Karpas-422 (cell line): ENCODE measurements at places on chromosomes 3 and 15.

GRCh38 chr3:4740397-4741105 lies 238.7 kb upstream of the BHLHE40 start:
- no peak for DNase-seq

- peak; percentile 71 for DNase-seq
These were observed 53.5 kb upstream of the LCTL start for GRCh38 chr15:66619152-66619903.

DNA sequence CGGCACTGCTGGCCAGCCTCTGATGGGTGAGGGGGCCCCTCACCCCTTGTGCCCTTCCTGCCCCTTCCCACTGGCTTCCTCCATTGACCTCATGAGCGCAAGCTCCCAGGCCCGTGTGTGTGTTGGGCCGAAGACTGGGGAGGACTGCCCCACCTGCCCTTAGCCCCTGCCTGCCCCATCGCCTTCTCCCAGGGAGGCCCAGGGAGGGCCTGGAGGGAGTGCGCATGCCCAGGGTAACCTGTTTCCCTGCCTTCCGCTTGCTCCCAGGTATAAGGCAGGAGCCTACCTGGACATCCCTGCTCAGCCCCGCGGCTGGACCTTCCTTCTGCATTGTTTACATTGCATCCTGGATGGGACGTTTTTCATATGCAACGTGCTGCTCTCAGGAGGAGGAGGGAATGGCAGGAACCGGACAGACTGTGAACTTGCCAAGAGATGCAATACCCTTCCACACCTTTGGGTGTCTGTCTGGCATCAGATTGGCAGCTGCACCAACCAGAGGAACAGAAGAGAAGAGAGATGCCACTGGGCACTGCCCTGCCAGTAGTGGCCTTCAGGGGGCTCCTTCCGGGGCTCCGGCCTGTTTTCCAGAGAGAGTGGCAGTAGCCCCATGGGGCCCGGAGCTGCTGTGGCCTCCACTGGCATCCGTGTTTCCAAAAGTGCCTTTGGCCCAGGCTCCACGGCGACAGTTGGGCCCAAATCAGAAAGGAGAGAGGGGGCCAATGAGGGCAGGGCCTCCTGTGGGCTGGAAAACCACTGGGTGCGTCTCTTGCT lies 8.8 kb downstream of the DLL4 start:
- peak; percentile 64 for DNase-seq

GRCh38 chr3:107797586-107797985 lies 274.8 kb downstream of the BBX start:
- no peak for DNase-seq

- DNase-seq = peak; percentile 91
These were observed 3.7 kb upstream of the MYL3 start for GRCh38 chr3:46866720-46867549.

DNA sequence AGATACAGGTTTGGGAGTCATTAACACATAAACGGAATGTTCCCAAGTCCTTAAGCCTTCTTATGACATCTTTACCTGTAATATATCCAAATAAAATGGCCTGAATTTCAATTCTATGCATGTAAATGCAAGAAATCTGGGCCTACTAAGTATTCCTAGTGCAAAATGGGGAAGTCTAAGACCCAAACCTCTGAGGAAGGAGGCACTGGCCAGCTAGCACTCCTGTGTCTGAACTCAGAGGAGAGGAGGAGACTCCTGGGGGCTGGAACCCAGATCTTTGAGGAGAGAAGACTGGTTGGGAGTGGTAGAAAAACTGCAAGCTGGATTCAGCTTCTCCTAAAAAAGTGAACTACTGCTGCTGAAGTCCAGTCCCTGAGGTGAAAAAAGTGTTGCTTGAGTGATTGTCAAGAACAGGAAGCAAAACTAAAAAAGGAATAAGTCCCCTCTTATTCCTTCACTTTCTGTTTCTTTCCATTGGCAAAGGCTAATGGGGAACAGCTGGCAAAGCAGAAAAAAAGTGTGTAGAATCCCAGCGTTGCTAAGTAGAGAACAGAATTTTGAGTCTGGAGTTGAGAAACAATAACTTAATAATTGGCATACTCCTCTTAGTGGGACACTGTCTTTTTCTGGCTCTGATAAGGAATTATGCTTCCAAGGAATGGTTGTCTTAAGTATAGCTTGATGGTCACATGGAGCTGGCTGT lies 54.8 kb upstream of the ATP2C1 start:
- DNase-seq = no peak

DNA sequence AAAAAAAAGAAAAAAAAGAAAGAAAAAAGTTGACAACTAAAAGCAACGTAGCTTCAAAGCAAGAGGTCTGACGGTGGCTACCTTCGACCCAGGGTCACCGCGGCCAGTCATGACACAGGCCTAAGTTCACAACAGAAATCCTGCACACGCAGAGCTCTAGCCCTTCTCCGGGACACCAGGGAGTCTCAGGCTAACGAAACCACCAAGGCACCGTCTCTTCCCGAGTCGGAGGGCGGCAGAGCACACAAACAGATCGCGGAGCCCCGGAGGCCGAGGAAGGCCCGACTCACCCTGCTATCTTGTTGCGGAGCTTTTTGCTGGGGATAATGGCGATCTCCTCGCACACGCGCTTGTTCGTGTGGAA lies 584 bp downstream of the RPS17 start:
- DNase-seq = peak; percentile 59

DNA sequence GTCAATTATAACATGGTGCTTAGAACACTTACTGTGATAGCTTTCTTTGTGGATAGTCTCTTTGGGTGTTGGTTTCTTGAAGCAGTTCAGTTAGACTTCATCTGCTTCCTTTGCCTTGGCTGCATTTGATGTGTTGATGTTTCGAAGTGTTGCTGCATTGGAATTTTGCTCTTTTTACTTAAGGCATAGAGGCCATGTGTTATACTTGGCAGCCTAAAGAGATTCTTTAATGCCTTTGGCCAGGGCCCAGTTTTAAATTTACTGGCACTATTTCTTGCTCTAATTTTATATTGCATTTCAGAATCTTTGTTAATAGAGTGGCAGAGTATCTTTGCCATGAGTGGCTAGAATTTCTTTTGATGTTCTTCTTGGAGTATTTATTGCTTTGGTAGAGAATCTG lies 21.2 kb downstream of the NR1D2 start:
- no peak for DNase-seq

GRCh38 chr3:170441412-170441811 lies 22.7 kb downstream of the CLDN11 start:
- no peak for DNase-seq

GRCh38 chr3:119570229-119570628 lies 9.1 kb upstream of the ADPRH start:
- DNase-seq = no peak

DNA sequence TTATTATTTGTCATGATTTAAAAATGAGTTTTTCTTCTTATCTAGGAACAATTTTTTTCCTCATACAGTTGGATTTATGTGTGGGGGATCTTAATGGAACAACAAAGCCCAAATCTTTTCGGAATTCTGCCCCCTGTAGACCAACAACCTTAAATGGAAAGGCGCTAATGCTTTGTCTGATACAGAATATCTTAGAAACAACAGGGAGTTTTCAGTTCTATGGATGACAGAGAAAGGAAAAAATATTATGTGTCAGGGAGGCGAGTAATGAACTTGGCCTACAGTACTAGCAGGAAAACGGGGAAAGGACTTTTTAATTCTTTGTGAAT lies 592 bp downstream of the MOBP start:
- DNase-seq = no peak

- peak; percentile 92 for DNase-seq
These were observed at the start of gene MYRIP for GRCh38 chr3:39809181-39809994. TSS of gene MYRIP (plus strand) at chr3:39809609. CDS start at chr3:39900817, 91,208 bp downstream.

DNA sequence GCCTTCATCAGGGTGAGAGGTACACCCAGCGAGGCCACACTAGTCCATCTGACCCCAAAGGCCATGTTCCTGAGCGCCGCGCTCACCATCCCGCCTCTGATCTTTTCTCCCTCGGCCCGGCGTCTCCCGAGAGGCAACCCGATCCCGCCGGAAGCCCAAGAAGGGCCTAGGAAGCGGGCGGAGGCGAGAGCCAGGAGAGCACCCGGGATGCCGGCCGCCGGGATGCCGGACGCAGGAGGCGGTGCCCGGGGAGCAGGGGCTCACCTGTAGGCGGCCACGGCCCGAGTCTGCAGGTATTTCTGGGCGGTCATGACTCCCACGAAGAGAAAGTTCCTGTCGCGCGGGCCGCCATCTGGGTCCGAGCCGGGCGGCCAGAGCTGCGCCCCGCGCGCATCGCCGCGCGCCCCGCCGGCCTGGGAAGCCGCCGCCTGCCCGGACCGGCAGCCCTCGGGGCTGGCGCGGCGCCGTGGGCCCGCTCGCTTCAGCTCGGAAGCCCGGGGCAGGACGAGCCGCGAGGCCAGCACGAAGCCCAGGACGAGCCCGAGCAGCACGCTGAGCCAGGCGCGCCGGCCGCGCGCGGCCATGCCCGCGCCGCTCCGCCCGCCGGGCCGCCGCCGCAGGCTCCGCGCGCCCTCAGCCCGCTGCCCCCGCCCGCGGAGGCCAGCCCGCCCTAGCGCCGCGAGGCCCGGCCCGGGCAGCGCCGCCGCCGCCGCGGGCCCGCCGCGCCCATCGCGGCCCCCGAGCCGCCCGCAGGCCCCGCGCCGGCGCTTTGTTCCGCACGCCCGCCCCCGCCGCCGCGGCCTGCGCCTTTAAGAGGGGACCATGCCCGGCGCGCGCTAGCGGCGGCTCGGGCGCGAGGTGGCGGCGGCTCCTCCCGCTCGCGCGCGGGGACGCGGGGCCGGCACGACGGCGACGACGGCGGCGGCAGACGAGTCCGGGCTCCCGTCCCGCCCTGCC lies 697 bp downstream of the CHSY1 start:
- DNase-seq = no peak

- peak; percentile 58 for DNase-seq
These were observed 5.4 kb downstream of the UBE2E1 start for GRCh38 chr3:23811185-23811527.

DNA sequence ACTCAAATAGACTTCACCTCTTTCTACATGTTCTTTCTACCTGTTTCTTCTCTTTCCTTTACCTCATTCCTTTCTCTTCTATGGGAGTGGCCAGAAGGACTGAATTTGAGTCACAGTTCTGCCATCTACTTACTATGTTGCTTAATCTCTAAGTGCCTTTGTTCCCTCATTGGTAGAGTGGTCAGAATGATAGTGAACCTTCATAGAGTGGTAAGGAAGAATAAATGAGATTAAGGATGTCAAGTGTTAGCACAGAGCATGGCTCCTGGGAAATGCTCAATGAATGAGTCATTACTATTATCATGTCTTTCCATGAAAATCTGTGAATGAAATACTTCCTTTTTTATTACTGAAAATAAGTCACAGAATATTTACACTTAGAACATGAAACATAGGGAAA lies 17.5 kb downstream of the TMEM207 start:
- no peak for DNase-seq

DNA sequence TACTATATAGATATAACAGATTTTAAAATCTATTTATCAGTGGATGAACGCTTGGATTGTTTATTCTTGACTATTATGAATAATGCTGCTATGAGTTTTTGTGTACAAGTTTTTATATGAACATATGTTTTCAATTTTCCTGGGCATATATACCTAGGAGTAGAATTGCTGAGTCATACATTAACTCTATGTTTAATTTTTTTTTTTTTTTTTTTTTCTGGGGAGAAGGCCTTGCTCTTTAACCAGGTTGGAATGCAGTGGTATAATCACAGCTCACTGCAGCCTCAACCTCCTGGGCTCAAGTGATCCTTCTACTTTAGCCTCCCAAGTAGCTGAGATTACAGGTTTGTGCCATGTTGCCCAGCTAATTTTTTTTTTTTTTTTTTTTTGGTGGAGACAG lies 9.1 kb downstream of the CIDEC start:
- no peak for DNase-seq

GRCh38 chr15:77013776-77014131 lies 18.8 kb downstream of the PSTPIP1 start:
- DNase-seq = peak; percentile 72

DNA sequence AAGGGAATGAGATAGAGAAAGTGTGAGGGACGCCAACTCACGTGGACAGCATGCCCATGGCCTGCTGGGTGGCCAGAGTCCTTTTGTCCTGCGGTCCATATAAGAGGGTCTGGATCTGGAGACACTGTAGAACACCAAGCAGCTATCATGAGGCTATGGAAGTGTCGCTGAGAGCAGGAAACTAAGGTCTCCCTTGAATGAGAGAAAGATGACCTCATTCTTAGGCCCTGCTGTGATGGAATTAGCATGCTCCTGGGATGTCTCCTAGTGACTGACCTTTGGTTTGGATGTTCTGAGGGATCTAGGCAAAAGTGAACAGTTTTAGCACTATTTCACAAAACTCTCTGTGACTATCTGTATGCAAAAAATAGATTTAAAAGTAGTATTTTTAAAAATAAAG lies 34.4 kb downstream of the SYNM start:
- no peak for DNase-seq

- no peak for DNase-seq
These were observed 164.6 kb upstream of the CCDC54 start for GRCh38 chr3:107212618-107213017.

DNA sequence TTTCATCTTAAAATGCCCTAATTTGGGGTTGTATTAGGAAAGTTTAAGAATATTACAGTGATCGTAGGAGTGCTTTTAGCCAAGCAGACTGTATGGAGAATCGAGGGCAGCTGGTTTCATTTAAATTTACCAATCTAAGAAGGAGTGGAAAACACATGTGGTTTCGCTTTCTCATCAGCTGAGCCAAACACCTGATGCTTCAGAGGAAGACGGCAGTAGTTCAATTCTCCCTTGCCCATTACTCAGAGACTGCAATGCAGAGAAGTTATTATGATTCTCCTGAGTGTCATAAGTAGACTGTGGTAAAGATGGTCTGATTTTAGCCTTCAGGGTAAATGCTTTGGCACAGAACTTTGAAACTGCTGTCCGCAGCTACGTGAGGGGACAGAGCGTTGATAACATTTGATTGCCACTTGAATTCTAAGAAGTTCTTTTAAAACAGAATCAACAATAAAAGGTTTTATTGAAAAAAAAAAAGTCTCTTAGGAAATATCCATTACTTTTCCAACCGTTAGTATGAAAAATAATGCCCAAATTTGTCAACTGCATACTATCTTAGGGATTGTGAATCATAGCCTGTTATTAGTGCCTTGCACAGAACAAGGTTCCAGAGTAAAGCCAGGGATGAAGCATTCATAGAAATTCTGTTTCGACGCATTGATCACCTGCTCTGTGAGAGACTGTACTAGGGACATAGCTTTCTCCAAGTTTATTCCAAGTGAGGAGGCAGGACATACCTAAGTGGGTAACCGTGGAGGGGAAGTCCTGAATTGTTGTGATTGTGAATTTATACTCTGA lies 25.6 kb downstream of the LYSMD4 start:
- no peak for DNase-seq

DNA sequence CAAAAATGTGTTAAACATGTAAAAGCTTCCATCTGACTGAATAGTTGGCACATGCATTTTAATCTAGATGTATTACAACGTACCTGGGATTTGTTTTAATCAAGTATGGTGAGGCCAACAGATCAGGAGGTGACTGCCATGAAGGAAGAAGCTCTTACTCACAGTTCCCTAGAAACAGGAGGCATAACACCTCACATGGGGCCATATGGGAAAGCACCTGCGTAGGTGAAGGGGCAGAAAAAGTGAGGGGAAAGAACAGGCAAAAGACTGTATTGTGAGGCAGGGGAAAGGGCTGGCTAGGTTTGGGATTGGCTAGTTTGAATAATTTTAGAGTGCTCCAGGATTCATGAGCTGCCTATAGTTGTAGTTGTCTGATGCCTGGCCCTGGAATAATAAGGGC lies 9.6 kb downstream of the SQOR start:
- DNase-seq = no peak

GRCh38 chr3:112925969-112926368 lies 48.9 kb downstream of the CD200R1 start:
- DNase-seq = no peak

GRCh38 chr3:20083253-20083652 lies 43.0 kb downstream of the KAT2B start:
- no peak for DNase-seq
